ENCODE measurements at places on chromosomes 7 and 10.

DNA sequence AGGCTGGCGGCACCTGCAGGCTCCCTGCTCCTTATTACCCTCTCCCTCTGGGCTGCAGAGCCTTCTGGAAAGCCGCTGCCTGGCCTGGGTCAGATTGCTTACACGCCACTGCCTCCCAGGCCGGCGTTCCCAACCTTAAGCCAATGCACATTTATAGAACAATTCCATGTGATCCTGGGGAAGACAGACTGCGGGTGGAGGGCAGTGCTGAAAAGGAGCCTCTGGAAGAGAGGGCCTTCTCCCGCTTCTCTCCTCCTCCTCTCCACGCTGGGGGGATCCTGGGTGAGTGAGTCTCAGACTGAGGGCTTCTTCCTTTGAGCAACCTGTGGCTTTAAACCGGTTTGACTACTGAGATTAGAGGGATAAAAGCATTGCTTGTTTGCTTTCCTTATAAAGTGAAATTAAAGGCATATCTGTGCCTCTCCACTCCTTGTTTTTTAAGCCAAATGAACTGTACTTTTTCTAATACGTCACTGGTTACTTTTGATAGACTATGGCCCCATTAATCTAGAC lies 5.5 kb downstream of the TACC2 start:
- DNase-seq = no peak

DNA sequence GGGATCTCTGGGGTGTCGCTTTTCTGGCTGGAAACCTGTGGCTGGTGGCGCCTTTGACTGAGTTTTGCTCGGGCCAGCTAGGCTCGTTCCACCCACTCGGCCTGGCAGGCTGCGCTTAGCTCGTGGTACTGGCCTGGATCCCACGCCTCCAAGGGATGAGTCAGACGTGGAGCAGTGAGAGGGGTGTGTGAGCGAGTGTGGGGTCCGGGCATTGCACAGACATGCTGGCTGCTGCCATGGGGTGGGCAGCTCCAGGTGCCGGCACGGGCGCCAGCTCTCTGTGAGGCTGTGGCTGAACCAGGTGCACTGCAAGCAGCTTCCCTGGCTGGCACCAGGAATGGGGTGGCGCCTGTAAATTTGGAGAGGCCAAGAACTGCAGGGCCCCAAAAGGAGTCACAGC lies 63.1 kb upstream of the CACNA2D1 start:
- DNase-seq = no peak

DNA sequence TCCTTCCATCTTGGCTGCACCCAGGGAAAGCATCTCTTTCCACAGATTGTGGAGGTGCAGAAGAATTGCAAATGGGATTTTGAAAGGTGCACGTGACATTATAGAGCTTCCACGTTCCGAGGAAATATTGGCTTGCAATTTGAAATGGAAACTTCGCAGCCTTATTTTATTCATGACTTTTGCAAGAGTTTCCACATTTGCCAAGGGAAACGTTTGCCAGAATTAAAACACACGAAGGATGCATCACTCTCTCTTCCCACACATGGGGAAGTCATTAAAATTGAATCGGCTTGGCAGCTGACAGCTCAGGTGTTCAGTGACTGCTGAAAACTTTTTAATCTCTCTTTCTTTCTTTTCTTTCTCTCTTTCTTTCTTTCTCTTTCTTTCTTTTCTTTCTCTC lies 475.4 kb upstream of the IGFBP3 start:
- DNase-seq = no peak

DNA sequence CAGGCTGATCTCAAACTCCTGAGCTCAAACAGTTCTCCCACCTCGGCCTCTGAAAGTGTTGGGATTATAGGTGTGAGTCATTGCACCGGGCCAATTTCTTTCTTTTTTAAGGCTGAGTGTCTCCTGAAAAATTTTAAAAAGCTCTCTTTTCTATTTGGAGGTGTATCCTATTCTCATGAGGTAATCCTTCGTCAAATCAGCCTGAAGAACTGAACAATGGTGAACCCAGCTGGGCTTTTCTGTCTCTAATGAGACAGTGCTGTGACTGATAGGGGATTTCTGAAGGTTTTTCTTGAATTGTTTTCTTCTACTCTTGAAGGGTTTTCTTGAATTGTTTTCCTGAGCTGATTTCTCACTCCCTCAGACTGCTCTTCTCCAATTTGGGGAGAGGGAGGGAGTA lies 30.9 kb upstream of the CALU start:
- no peak for DNase-seq

DNA sequence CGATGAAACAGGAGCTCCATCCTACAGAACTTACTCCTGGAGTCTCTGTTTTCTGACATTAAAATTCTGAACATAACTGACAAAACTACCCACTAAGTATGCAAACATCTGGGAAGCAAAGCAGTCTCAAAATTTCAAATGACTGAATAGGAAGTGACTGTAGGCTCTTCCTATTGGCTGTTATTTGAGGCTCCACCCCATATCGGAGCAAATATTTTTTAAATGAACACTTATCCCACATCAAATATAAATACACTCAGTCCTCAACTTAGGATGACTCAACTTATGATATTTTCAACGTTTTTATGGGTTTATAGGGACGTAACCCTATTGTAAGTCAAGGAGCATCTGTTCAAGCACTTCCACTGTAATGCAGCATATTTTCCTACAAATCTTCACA lies 8.8 kb downstream of the HSPA12A start:
- no peak for DNase-seq

GRCh38 chr10:30190577-30191552 lies 131.5 kb upstream of the JCAD start:
- DNase-seq = no peak

DNA sequence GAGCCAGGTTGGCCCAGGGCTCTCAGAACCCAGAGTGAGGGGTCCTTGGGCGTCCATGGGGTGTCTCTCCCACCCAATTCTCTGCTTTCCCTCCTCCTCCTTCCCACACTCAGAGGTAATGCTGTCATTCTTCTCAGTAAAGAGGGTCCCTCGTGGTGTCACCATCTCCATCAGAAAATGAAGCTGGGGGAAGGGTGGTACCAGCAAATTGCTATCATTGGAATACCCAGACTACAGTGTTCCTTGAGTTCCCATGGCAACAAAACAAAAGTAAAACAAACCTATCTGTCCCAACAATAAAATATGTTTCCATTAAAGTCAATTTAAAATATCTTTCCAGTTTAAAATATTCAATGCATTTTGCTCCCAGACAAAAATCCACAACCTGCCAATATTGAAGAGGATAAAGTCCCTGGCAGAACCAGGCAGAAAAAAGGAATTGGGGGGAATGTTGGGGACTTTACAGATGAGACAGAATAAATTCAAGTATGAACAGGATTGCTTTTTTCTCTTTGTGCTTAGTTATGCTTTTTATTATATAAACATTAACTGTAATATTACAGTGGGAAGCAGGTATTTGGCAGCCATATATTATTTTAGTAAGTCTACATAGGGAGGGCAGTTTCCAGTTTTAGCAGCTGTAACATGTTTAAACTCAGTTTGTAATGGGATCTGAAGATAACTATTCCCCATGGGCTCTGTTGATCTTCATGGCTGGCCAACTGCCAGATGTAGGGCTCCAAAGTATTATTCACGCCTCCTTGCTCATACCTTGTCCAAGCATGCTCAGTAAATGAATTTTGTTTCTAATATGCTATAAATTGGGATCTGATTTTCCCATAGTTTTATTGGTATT lies 182.1 kb downstream of the ARID5B start:
- DNase-seq = no peak

DNA sequence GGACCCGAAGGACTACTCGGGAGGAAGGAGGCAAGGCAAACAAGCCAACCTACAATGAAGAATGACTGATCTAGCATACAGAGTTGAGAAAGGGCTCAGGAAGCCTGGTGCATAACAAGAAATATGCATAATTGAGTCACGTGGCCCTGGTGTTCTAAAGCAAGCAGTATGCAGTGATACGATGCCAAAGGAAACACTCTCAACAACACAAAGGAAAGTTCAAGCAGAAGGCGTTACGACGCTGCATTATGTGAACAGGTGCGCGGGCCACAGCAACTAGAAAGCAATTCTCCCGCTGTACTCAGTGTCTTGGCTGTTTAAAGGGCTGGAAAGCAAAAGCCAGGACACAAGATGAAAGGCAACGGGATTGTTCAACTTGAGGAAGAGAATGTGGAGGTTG lies 100.8 kb downstream of the PRTFDC1 start:
- no peak for DNase-seq

- no peak for DNase-seq
These were observed 16.1 kb upstream of the PLXNA4 start for GRCh38 chr7:132592231-132592920.

DNA sequence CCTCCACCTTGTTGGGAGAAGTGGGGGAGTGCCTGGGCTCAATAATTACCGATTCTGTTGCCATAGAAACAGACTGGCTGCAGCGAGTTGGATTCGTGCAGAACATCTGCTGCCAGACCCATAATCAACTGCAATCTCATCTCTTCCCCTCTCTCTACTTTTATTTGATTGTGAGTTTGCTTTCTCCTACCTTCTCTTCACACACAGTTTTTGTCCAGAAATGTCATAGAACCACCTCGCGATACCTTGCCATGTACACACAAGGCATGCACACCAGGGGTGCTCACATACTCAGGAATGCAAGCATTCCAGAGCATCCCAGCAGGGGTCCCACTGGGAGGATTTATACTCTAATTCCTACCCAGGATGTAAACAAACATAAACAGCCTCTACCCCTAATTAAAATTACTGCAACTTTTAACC lies 262.2 kb upstream of the AOAH start:
- no peak for DNase-seq

DNA sequence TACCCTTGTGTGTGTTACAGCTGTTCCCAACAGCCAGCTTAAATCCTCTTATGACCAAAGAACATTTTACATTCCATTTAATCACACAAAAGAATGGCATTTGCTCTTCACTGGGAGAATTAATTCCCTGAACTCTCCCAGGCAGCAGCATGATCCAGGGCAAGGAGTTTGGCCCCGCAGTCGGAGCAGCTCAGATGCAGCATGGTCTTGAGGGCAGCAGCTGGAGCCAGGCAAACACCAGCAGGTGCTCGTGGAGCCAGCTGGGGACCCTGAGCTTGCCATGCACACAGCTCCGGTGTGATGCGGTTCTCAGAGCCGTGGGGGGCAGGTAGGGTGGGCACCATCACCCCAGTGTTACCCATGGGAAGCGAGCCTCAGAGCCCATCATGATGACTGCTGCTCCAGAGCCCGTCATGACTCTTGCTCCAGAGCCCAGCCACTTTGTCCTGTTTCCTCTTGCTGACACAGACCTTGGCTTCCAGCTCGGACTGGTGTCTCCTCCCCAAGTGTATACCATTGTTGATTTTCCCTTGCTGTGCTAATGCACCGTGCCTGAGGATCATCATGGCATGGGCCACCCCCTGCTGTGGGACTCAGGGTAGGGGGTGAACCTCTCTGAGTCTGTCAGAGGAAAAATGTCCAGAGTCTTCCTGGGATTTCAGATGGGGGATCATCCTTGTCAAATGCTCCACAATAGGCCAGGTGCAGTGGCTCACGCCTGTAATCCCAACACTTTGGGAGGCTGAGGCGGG lies 75.8 kb downstream of the ZRANB1 start:
- no peak for DNase-seq

GRCh38 chr10:52314822-52315552 lies 906 bp downstream of the DKK1 start:
- peak; percentile 19 for DNase-seq

Measured in hippocampal formation (tissue), 2 donors.